ENCODE measurements at places on chromosomes 7 and 10.

- DNase-seq, result no peak
These were observed 10.4 kb upstream of the PIP4K2A start for GRCh38 chr10:22724773-22725172.

DNA sequence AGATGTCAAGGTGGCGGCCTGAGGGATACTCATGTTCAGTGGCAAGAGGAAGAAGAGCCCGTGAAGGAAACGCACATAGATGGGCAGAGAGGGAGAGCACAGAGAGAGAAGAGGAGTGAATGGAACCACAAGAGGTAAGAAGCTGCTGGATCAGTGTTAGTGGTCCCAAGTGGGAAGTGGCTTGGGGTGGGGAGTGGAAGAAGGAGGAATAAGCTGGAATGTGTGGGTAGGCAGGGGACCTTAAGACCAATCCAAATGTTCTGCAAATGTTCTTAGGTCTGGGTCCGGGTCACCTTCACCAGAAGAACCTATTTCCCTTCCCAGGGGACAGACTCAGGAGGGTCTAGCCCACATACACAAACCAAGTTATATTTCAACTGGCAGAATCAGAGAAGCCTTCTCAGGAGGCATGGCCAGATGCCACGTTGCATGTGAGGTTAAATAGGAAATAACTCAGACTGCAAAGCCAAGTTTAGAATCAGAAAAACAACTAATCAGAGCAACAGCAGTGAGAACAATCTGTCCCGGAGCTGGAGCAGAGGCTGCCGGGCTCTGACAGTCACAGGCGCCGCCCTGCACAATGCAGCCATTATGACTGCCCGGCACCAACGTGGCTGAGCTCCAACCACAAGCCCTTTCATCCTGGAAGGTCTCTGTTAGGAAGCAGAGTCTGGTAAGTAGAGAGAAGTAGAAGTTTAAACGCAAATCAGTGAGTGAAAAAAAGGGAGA lies 78.6 kb upstream of the ARMC3 start:
- DNase-seq, result no peak

- DNase-seq, result no peak
These were observed 57.8 kb downstream of the COA1 start for GRCh38 chr7:43671521-43671920.

- no peak for DNase-seq
These were observed 108.6 kb downstream of the TRIM24 start for GRCh38 chr7:138568655-138569054.

- DNase-seq, result no peak
These were observed 24.4 kb upstream of the PWWP2B start for GRCh38 chr10:132372516-132373095.

- no peak for DNase-seq
These were observed 20.0 kb downstream of the RBM17 start for GRCh38 chr10:6108631-6109443.

DNA sequence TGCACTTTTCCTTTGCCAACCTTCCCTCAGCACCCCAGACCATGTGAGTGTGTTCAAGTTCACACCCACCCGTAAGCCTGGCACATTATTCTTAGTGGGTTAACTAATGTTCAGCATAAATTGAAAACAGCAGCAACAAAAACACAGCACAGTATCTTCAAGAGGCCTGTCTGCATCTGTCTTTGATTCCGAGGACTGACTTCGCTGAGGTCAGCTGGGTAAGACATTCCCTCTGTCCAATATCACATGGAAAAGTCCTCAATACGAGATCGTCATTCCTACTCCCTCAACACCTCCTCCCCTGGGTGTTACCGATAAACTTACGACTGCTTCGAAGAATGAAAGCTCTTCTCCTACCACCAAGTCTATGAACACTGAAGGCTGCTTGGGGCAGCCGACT lies 218.8 kb downstream of the SFMBT2 start:
- no peak for DNase-seq

DNA sequence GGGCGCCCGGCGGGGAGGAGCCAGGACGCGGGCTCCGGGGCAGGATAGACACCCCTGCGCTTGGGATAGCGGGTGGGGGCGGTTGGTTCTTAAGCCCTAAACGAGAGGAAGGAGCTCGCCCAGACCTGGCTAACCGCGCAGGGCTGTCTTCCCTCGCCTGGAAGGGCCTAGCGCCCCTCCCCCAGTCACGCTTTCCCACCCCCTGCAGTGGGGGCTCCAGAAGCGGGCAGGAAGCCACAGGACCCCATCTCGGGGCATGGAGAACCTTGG lies 6.5 kb downstream of the SHH start:
- no peak for DNase-seq

- DNase-seq, result peak; percentile 44
These were observed 18.5 kb downstream of the BICC1 start for GRCh38 chr10:58531084-58531695.

- no peak for DNase-seq
These were observed 34.1 kb downstream of the SEM1 start for GRCh38 chr7:96675548-96675947.

- DNase-seq, result no peak
These were observed 159.6 kb downstream of the NRP1 start for GRCh38 chr10:33174674-33175434.

- no peak for DNase-seq
These were observed 87.0 kb downstream of the ADK start for GRCh38 chr10:74238031-74238431.

DNA sequence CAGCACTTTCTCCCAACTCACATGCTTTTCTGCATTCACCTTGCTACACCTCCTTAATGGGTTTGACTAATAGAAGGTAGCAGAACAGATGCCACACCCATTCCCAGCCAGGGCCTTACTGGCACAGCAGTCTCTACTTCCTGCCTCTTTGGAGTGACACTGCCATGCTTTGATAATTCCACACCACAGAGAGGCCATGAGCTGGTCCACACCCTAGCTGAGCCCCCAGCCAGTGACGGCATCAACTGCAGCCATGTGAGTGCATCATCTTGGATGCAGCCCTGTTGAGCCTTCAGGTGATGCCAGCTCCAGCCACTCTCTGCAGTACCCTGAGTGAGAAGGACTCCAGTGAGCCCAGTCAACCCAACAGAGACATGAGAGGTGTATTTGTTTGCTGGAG lies 27.5 kb upstream of the EZH2 start:
- DNase-seq, result no peak

GRCh38 chr7:79459381-79459780 lies 5.9 kb upstream of the MAGI2 start:
- DNase-seq, result no peak

DNA sequence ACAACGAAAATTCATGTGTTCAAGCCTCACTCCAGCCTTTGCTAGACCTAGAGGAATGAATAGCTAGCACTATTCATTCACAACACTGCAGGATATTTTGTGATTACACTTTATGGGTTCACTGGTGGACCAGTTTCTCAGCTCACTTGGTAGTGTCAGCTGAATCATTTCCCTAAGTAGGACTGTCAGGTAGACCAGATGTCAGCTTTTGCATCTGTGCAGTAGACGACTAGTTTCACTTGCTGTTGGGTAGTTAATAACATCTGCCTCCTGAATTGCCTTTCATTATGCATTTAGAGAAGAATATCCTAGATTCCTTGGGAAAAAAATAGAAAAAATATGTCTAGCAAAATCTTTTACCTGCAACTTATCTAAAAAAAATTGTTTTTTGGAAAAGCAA lies 296.4 kb downstream of the ADARB2 start:
- DNase-seq, result no peak

GRCh38 chr10:86401588-86402282 lies 35.1 kb upstream of the GRID1 start:
- DNase-seq, result no peak

- peak; percentile 16 for DNase-seq
These were observed 10.3 kb upstream of the PLAC9 start for GRCh38 chr10:80122110-80122710.

DNA sequence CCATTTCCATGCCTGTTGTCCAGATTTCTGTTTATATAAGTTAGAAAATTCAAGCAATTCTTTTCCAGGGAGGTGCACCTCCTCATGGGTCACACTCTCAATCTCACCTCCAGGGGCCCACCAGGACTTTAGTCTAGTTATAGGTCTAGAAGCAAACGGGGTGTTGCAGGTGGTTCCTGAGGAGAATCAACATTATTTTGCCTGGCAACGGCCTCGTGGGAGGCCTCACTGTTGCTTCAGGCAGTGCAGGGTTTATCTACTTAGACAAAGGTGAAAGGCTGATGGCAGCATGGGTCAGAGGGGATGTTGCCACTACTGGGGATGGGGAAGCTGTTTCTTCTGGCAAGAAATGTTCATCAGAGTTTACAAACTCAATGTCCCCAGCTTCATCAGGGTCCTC lies 56.7 kb upstream of the LRRC18 start:
- no peak for DNase-seq

- no peak for DNase-seq
These were observed 126.9 kb downstream of the CXCL12 start for GRCh38 chr10:44258019-44258418.

- DNase-seq, result no peak
These were observed 206.9 kb downstream of the EBF3 start for GRCh38 chr10:129756912-129757901.

GRCh38 chr7:17015598-17016031 lies 133.8 kb upstream of the AGR3 start:
- peak; percentile 33 for DNase-seq

DNA sequence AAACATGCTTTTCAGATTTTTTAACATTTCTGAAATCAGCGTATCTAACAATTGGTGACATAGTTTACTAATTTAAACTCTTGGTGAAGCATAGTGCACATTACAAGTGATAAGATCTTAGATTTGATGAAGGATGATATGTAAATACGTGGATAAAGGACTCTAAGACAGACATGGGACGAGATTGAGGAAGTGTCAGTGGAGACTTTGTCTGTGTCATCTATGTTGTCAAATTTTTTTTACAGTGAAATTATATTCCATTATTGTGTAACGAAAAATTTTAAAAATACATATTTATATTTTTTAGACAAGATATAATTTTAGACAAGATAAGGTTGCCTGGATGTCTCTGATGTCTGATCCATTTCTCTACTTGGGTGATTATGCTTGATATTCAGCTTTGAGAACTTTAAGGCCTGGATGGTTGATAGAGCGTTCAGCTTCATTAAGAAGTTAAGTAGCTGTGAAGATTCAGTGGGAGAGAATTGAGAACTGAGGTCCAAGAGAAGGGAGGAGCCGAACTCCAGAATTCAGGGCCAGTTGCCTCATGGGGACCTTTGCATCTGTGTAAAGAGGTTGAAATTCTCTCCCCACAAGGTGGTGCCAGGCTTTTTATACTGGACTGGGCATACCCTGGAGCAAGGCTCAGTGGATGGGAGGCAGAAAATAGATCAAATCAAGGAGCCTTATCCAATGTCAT lies 62.7 kb downstream of the KAT6B start:
- DNase-seq, result peak; percentile 13

- DNase-seq, result no peak
These were observed 6.1 kb downstream of the CHRM2 start for GRCh38 chr7:136874393-136875032.

GRCh38 chr7:30241767-30242166 lies 42.6 kb upstream of the ZNRF2 start:
- DNase-seq, result peak; percentile 72

- no peak for DNase-seq
These were observed 35.0 kb upstream of the USP6NL start for GRCh38 chr10:11646450-11646849.

GRCh38 chr7:44229546-44230105 lies 28.8 kb downstream of the YKT6 start:
- no peak for DNase-seq

DNA sequence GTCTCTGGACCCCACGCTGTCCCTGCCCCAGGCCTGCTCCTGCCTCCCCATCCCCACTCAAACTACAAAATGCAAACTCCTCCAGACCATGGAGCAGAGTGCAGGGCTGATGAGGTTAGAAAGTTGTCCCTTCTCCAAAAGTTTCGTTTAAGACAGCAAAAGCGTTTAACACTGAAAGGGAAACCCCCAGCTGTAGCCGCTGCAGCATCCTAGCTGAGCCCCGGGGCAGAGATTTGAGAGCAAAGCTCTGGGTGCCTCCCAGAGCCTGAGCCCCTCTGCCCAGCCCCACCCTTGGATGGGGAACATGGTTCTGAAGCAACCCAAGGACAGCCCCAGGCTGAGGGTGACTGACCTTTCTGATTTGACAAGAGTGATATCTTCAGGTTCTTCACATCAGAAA lies 52.8 kb upstream of the ENO4 start:
- DNase-seq, result no peak

DNA sequence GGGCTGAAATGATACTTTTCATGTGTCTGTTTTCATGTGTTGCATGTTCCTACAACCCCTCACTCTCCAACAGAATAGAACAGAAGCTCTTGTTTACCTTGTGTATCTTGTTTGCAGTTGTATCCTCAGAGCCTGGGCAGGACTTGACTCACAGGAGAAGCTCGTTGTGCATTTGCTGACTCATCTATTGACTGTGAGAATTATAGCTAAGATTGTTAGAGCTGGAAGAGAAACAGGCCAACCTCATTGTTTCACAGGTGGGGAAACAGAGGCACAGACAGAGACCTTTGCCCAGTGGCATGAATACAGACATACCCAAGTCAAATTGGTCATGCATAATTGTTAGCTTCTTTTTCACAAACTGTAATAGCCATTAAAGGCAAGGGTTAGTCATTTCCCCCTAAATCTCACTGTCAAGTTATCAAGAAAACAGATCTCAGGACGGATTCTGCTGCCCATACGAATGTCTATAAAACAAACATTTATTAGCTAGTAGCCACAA lies 4.6 kb upstream of the TSPAN15 start:
- peak; percentile 85 for DNase-seq

GRCh38 chr7:154171422-154171821 lies 119.2 kb downstream of the DPP6 start:
- no peak for DNase-seq

GRCh38 chr10:50552308-50552707 lies 71.4 kb downstream of the SGMS1 start:
- DNase-seq, result peak; percentile 56

- no peak for DNase-seq
These were observed 23.7 kb upstream of the PPIF start for GRCh38 chr10:79323602-79324001.

DNA sequence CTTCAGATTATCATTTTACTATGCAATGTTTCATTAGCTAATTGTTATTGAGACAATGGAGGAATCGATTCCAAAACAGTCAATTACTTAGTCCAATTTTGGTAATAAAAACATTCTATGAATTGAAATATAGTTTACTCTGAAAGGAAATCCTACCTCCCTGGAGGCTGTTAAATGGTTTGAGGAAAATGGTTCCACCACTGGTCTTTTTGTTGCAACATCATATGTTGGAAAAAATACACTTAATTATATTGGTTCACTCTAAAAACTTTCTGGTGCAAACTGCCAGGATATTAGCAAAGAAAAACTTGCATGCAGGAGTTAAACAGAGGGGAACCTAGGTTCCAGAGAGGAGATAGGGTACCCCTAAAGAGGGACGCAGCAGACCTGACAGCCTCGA lies 267.3 kb upstream of the LYZL1 start:
- no peak for DNase-seq

- no peak for DNase-seq
These were observed 19.7 kb upstream of the BNIP3 start for GRCh38 chr10:132001238-132001972.

DNA sequence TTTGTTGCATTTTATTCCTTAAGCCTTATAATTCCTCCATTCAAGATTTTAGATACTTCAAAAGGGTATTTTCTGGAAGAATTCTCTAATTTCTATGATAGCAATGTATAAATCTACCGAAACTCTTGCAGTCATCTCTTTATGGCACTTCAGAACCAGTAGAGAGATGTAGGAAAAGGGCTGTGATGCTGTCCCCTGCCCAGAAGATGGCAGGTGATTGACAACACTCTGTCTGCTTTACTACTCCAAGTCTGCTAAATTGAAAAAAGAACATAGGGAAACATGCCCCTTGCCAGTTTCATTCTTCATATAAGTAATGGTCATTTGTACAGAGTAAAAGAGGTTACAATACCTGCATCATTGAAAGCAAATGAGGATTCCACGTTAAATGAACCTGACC lies 5.1 kb downstream of the TCTN3 start:
- DNase-seq, result no peak

- no peak for DNase-seq
These were observed 22.9 kb upstream of the GRB10 start for GRCh38 chr7:50805447-50806125.
